Endothelial cell (in vitro differentiated cells): ENCODE measurements at places on chromosomes 13 and 19. TPM values are rescaled to one million over a fixed set of nuclear protein-coding genes. Genes with fewer than 3 reads are reported as not detected.

DNA sequence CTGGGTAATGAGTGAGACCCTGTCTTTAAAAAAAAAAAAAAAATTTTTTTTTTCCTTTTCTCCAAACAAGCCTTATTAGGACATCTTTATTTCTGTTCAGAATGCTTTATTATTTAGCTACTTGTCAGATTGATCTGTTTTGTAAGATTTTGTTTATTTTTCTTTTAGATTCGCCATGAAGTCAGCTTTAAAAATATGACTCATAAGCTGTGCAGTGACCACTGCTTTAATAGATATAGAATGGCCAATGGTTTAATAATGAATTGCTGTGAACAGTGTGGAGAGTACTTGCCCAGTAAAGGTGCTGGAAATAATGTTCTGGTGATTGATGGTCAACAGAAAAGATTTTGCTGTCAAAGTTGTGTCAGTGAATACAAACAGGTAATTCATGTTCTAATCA lies 47.7 kb downstream of the ZMYM2 start:
- H3K4me1 ChIP-seq = no peaks in the 10 kb centered on the region
- H3K4me3 ChIP-seq = no peak overlapping the region

- peaks cover 2% of the 10 kb centered on the region for H3K4me1 ChIP-seq
- peaks cover 7% of the 10 kb centered on the region for H3K27me3 ChIP-seq
- no peak overlapping the region for H3K27ac ChIP-seq
- no peak for DNase-seq
Observed at GRCh38 chr19:919199-920050, 2.3 kb downstream of the KISS1R start.

GRCh38 chr13:106532111-106532929 lies 3.1 kb downstream of the EFNB2 start:
- peak overlapping the region; percentile 84 for H3K27ac ChIP-seq
- peaks cover 47% of the 10 kb centered on the region for H3K4me1 ChIP-seq
- peaks cover 23% of the 10 kb centered on the region for H3K27me3 ChIP-seq
- no peak for DNase-seq

GRCh38 chr13:42307461-42307860 lies 35.5 kb downstream of the AKAP11 start:
- H3K4me3 ChIP-seq = no peak overlapping the region
- H3K27me3 ChIP-seq = peaks cover 1% of the 10 kb centered on the region
- no peak overlapping the region for H3K27ac ChIP-seq
- H3K4me1 ChIP-seq = no peaks in the 10 kb centered on the region
- peaks cover 16% of the 10 kb centered on the region for H3K36me3 ChIP-seq

DNA sequence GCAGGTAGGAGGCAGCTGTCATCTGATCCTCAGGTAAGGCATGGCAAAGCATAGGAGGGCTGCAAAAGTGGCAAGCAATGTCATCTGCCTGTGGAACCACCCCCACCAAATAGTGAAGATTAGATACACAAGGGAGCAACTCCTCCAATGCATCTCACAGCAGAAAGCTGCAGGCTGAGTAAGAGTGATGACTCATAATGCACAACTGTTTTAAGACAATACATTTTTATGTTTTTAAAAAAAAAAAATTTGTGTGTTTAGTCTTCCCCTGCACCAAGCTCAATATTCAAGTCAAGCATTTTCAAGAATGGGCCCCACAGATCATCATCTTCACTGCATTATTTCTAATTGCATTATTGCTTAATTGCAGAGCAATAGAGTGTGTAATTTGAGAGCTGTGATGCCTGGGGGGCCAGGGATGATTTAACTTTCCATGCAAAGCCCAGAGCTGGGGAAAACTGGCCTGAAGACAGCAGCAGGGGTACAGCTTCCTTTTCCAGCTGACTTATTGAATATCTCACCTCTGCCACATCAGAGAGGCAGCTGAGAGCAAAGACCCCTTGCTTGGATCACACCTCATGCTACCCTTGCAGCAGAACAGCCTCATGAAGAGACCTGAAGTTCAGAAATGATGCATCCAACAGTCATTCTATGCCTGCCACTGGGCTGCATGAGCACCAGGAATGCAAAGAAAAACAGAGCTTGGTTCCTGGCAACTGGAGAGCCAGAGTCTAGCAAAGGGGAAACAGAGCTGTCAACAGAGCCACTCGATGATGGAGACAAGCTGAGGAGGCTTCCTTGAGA lies 22.7 kb upstream of the POP4 start:
- no peak overlapping the region for H3K4me3 ChIP-seq
- no peaks in the 10 kb centered on the region for H3K36me3 ChIP-seq
- H3K4me1 ChIP-seq = no peaks in the 10 kb centered on the region
- no peak for DNase-seq
- no peak overlapping the region for H3K27ac ChIP-seq

DNA sequence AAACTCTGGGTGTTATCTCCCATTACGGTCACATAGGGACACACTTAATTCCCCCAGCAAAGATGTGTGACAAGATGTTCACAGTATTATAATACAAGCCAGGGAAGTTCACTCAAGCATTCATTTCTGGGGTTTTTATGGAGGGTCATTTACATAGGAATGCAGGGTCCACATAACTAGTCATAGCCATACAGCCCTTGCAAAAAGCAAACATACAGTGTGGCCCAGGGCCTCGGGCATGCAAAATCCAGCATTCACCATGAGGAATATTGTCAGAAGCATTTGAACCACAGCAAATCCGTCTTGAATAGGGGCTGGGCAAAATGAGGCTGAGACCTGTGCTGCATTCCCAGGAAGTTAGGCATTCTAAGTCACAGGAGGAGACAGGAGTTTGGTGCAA lies 13.0 kb upstream of the ZNF460 start:
- H3K27ac ChIP-seq = no peak overlapping the region
- H3K4me1 ChIP-seq = peaks cover 6% of the 10 kb centered on the region
- no peak for DNase-seq
- H3K36me3 ChIP-seq = no peaks in the 10 kb centered on the region
- no peak overlapping the region for H3K4me3 ChIP-seq

CAPN12 gene
- 2.9 TPM for total RNA-seq

LRRC8E gene
- 0.08 TPM for total RNA-seq
